ENCODE measurements at places on chromosomes 5 and 9.

DNA sequence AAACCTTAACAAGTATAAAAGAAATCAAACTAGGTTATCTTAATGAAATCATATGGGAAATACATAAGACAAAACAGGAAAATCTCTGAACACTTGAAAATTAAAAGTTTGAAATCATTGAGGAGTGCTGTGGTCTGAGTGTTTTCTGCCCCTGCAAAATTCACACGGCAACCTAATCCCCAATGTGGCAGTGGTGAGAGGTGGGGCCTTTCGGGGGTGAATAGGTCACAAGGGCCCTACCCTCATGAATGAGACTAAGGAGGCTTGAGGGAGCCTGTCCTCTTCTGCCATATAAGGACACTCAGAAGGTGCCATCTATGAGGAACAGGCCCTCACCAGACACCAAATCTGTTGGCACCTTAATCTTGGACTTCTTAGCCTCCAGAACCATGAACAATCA lies 10.7 kb downstream of the CAMSAP1 start:
- no peak for DNase-seq

DNA sequence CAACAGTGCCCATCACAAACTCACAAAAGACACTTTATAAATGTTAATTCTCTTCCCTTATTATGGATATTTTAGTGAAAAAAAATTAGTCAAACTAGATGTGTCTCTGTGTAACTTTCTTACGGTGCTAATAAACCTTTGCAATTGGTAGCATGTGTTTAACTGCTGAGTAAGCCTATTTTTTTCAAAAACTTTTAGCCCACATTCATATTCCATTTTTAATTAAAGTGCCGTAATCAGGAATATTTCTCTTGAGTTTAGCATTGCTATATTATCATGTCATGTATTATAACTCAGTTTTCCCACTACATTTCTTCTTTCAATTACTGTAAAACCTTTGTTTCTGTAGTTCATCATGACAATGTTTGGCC lies 51.4 kb downstream of the FYB1 start:
- no peak for DNase-seq

GRCh38 chr9:131641618-131642495 lies 96.5 kb downstream of the PRRT1B start:
- no peak for DNase-seq

DNA sequence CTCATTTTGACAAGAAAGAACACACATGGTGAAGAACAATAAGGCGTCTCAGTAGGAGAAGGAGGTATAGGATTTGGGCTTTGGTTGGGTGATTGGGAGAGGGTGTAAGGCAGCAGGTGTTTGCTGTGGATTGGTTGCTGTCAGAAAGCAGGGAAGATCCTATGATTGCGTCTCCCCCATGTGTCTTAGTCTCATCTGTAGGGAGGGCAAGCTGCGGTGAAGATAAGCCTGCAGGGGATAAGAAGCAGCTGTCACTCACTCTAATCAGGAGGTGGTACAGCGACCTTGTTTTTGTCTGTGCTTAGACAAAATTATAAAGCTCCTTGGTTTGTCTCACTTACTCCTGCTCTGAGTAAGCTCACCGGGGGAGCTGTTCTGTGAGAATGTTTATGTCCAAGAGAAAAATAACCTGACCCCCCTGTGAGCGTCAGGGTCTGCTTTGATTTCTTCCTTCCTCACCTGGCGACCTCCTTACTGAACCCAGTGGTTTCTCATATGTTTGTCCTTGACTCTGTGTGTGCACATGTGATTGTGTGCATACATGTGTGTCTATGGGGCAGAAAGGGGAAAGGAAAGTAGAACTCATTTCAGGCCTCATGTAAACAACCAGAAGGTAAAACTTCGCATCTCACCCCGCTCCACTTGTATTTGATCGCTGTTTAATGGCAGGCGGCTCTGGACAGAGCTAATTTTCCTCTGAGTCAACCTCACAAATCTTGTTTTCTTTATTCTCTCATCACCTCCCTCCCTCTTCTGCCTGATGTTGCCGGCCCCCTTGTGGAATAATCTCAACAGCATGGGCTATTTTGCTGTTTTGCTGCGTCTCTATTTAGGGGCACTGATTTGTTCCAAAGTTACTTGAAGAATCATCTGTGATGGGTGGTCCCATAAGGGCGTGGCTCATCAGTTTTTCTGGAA lies 105.6 kb downstream of the TENT4A start:
- no peak for DNase-seq

- DNase-seq, result peak; percentile 63
Measured at GRCh38 chr5:173618927-173619519, 2.6 kb upstream of the BOD1 start.
